Stimulated activated CD8-positive, alpha-beta memory T cell treated with anti-CD3 and anti-CD28 coated beads, Interleukin-7, amount 100 ng/mL, for 1 hour (primary cell): ENCODE measurements at places on chromosomes 2 and 18.

DNA sequence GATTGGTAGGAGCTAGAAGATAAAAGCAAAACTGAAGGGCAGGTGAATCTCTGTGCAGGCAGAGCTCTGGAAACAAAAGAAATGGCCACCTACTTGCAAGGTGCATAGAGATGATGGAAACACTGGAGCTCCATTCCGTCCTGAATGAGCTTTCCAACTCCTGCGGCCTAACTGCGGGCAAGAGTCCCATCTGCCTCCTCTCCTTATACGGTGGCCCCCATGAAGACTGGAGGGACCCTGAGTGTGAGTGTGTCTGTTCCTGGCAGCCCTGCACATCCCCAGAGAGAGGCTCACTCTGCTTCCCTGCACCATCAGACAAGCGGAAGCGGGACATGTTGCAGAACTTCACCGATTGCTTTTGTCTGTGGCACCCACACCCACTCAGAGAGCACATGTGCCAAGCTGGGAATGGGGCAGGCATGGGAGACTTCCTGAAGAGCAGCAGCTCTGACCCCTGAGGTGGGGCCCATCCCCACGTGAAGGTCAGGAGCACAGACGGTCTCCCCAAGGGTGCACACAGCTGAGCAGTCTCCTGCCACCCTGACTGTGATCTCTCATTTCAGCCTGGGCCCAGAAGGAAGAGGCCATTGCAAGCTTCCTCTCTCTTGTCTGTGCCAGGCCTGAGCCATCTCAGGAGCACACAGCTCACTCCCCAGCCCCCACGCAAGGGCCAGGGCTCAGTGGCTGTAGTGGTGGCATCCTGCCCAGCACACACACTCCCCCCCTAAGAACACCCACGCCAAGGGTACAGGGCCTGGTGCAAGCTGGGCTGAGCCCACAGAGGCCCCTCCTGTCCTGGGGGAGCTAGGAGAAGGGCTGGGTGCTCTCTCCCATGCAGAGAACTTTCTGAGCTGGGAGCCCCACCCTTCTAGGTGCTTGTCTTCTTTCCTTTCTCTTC is 75.3 kb downstream of the STPG4 start:
- no peak for DNase-seq

- no peak for DNase-seq
Observed at GRCh38 chr2:233668605-233669260, 3.0 kb upstream of the UGT1A9 start.

- DNase-seq, result no peak
Observed at GRCh38 chr2:219744600-219744999, 117.2 kb downstream of the SLC4A3 start.

- DNase-seq, result no peak
Observed at GRCh38 chr2:12816379-12817306, 99.9 kb downstream of the TRIB2 start.

GRCh38 chr2:121492409-121492808 is 38.3 kb upstream of the RNU4ATAC start:
- DNase-seq, result no peak

DNA sequence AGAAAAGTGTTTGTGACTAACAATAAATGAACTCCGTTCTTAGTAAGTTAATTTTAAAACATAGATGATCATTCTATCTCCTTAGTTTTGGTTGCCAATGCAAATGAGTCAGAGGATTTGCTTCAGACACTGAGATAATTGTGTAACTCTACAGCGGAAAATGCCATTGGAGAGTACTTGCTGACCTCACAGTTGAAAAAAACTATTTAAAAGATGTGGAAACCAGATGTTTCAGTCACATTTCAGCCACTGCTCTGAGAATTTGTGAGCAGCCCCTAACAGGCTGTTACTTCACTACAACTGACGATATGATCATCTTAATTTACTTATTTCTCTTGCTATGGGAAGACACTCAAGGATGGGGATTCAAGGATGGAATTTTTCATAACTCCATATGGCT is at the start of gene TNFAIP6:
Gene TNFAIP6 (plus strand): TSS at position 234 of the 400 bp plus-strand sequence. CDS start 75 bp downstream, at position 309.
- no peak for DNase-seq

DNA sequence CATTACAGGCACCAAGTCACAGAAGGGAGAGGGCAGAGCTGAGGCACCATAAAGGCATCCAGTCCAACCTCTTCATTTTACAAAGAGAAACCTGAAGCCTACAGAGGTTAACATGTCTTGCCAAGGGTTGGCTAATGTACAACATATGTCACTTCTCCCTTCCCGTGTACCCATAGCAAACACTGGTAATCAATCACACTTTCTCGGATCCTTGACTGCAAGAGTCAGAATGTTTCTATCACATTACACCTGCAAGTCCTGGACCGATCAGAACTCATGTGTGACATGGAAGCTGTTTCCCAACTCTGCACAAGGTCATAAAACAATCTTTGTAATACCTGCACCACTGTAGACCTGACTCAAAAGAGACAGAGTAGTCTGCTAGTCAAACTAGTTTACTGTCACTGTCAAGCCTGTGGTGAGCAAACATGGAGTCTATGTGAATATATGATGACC is 6.0 kb downstream of the ANKRD44 start:
- no peak for DNase-seq

DNA sequence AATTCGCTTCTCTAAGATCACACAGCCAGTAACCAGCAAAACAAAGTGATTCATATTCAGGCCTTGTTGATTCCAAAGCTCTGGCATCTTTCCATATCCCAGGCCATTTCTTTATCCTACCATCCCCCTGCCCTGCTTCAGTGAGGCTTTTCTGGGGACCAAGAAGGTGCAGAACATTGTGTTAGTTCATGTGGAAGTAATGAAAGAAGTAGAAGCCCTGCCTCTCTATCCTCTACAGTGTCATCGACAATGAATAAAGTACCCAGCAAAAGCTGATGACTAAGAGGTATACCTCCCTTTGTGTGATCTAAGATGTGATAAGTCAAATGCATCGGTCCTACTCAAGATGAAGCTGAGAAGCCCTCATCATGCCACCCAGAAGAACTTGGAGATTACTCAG is 383.2 kb downstream of the BCL11A start:
- no peak for DNase-seq

DNA sequence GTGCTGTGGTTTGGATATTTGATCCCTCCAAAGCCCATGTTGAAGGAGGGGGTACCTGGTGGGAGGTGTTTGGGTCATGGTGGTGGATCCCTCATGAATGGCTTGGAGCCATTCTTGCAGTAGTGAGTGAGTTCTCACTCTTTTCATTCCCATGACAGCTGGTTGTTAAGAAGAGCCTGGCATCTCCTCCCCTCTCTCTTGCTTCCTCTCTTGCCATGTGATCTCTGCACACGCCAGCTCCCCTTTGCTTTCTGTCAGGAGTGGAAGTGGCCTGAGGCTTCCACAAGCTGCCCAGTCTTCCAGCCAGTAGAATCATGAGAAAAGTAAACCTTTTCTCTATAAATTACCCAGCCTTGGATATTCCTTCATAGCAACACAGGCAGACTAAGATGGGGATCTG is 8.6 kb downstream of the ADD2 start:
- DNase-seq, result no peak

DNA sequence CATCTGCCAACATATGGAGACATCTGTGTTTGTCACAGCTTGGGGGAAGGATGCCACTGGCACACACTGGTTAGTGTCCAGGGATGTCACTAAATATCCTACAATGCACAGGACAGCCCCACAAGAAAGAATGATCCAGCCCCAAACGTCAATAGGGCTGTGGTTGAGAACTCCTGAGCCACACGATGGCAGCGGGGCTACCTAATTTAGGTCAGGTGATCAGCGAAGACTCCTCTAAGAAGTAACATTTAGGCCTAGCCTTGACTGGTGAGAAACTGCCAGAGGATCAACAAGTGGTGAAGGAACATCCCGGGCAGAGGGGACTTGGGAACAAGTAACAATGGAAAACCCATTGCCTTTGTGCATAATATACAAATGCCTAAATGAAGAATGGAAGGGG is 5.0 kb upstream of the TGIF1 start:
- no peak for DNase-seq

DNA sequence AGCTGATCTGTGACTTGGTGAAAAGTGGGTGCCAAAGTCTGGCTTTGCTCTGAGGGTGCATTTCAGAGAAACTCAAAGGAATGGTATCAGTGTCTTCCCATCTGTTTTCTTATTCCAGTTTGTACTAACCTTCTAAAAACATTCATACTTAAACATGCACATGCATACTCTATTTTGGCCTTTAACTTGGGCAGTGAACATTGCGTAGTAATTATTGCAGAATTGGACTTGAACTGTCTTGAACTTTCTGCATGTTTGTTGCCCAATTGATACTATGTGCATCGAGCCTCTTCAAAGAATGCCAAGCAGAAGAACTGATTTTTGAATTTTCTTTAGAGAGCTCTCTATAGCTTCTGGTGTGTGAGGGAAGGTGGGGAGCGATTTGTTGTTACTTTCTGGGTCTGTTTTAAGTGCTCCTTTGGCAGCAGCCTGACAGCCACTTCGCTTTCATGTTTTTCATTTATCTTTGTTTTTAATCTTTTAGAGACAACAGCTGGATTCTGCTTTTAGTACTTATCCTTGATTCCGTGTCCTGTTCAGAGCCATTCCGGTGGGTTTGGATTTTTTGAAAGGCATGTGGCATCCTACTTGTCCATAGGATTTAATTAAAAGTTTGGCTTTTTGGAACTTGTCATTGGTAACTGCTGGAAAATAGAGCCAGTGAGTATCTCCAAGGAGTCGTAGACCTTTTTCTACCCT is 159.2 kb downstream of the RAPGEF4 start:
- DNase-seq, result no peak

DNA sequence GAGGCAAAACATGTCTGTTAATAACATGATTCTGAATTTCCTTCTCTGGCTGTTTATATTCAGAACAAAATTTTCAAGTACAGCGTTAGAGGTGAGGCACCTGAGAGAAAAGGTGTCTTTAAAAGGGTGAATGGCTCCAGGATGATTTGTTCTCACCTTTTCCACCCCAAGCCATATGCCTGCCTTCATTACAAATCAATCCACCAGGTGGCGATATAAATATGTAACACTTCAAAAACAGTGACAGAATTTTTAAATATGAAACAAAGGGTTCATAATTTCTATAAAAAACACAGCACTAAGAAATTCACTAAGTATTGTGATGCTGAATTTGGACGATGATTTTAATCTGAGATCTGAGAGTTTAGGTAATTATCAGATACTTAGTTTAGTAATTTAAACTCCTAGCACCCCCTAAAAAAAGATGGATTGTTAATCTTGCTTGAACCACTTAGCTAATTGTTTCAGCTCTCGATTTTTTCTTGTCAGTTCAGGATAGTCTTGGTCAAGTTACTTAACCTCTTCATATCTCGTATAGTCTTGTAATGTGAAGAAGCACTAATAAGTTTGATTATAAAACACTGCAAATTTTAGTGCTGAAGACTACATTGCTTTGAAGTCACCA is 528.8 kb downstream of the CPS1 start:
- DNase-seq, result no peak

GRCh38 chr2:71812736-71813135 is 334.9 kb downstream of the CYP26B1 start:
- DNase-seq, result no peak

GRCh38 chr18:13191779-13192178 is 26.8 kb upstream of the LDLRAD4 start:
- DNase-seq, result no peak

DNA sequence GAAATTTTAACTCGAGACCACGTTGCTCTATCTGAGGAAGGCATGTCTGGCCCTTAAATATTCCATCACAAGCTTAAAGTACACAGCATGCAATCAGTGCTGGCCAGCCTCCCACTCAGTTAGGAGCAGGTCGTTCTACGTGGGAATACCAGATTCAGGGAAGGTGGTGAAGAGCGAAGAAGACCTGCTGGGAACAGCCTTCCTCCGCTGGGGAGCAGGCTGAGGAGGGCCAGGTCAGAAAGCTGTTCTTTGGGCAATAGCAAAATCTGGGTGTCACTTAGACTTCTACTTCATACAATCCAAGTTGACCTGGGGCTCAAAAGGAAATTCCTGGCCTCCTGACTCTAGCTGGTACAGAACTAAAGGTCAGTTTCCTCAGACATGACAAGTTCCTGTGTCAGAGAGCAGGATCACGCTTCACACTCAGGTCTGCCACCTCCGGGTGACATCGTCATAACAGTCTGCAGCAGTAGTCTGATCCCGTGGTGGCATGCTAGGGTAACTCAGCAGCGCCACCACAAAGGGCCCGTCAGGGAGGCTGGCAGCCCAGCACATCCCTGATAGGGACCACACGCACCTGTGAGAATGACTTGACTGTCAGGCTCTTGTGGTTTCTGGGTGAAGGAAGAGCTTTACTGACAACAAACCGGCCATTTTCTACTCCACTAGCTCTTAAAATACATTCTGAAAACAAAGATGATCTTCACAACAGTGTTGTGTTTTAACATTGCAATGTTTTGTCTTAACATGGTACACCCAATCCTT is 35.2 kb upstream of the NAPG start:
- DNase-seq, result peak; percentile 10

GRCh38 chr18:62606106-62606505 is 83.3 kb downstream of the ZCCHC2 start:
- no peak for DNase-seq

GRCh38 chr2:135030826-135031225 is 16.4 kb downstream of the MAP3K19 start:
- no peak for DNase-seq

DNA sequence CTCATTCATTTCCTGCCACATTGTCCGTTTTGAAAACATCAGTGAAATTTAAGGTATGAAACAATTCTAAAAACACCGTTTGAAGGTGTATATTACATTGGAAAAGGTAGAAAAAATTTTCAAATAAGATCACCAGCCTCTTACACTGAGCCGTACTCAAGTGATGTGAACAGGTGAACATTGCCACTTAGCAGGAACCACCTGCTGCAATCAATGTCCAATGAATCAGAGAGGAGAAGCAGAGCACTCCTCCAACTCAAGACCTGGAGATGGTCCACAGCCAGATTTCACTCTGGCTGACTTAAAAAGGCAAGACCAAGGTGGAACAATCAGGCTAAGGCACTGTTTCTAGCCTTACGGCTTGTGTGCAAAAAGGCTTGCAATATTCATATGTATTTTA is 110.3 kb upstream of the TTN start:
- DNase-seq, result no peak
